ENCODE measurements at places on chromosomes 13 and 19.

DNA sequence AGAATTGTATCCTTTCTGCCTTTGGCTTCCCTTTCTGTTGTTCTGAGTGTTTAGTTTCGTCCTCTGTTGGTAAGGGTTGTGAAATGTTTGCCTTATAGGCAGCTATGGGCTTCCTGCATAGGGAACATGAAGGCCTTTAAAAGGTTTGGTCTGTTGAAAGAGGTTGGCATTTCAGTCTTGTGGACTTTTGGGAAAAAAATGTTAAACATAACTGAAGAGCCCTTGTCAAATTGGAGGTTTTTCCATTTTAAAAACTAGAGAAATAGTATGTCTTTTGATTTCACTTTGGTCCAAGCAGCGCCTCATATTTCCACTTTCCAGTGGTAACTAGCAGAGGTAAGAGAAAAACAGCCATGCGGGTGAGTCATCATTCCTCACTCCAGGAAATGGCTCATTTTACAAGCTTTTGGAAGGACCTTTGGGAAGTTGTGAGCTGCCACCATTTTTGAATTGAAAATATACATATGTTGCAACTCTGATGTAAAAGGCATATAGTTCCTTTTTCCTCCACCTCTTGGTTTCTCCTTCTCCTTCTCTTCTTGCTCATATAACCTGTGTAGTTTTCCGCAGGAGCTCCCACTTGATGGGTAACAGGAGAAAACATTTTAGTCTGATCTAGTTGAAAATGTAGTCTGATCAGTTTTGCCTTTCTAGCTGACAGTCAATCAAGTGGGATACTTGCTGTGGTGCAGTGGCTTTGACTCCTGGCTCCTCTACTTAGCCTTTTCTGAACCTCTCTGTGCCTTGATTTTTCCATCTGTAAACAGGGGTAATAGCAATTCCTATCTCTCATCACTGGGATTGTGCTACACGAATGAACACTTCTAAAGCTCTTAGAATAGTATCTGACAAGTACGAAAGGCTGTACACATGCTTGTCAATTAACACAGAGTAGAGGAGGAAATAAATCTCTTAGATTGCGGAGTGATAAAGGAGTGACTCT lies 23.0 kb downstream of the GPC6 start:
- no peaks in the 10 kb centered on the region for H3K4me1 ChIP-seq
- H3K4me3 ChIP-seq, result no peak overlapping the region
- no peak overlapping the region for H3K27ac ChIP-seq
- no peaks in the 10 kb centered on the region for H3K27me3 ChIP-seq
- H3K36me3 ChIP-seq, result no peaks in the 10 kb centered on the region

DNA sequence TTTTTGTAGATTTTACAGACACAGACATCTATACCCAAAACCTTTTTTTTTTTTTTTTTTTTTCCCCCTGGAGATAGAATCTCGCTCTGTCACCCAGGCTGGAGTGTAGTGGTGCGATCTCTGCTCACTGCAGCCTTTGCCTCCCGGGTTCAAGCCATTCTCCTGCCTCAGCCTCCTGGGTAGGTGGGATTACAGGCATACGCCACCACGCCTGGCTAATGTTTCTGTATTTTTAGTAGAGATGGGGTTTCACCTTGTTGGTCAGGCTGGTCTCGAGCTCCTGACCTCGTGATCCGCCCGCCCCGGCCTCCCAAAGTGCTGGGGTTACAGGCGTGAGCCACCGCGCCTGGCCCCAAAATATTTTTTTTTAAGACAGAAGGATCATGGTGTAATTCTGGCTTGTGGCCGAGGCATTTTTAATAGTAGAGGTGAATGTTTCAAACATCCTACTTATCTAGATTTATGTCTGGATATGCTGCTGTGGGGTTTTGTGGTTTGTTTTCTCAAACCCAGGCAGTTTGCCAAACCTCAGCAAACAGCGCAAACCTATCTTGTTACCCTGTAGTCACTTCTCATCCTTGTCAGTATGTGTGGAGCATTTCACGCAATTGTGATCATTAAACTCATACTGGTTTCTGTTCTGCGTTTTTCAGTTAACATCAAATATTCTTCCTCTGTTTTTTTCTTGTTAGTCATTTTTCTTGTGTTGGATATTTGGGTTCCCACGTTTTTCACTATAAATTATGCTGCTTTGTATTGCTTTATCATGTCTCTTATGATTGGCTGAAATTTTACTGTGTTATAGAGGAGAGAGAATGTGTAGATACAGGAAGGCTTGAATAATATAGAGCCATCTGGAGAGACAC lies 36.2 kb upstream of the GARRE1 start:
- H3K27ac ChIP-seq, result peak overlapping the region; percentile 53
- H3K27me3 ChIP-seq, result no peaks in the 10 kb centered on the region
- peaks cover 30% of the 10 kb centered on the region for H3K4me1 ChIP-seq
- H3K4me3 ChIP-seq, result peak overlapping the region; percentile 61

DNA sequence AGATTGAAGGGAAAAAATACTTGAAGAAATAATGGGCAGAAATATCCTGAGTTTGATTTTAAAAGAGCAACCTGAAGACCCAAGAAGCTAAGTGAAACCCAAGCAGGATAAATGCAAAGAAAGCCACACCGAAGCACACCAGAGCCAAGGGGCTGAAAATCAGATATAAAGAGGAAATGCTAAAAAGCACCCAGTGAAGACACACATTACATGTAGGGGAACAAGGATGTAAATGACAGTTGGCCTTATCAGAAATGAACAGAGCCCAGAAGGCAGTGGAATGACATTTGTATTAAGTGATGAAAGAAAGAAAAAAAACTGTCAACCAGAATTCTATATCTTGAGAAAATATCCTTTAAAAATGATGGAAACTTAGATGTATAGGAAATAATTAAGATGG lies 139.1 kb downstream of the SLC7A1 start:
- no peak for DNase-seq
- H3K4me3 ChIP-seq, result no peak overlapping the region
- peaks cover 9% of the 10 kb centered on the region for H3K27me3 ChIP-seq
- no peak overlapping the region for H3K27ac ChIP-seq
- no peaks in the 10 kb centered on the region for H3K36me3 ChIP-seq
- H3K4me1 ChIP-seq, result no peaks in the 10 kb centered on the region

- H3K4me3 ChIP-seq, result no peak overlapping the region
- no peak overlapping the region for H3K27ac ChIP-seq
- H3K4me1 ChIP-seq, result no peaks in the 10 kb centered on the region
- no peak for DNase-seq
- no peaks in the 10 kb centered on the region for H3K36me3 ChIP-seq
These were observed 103.2 kb downstream of the SOX1 start for GRCh38 chr13:112169941-112170822.

DNA sequence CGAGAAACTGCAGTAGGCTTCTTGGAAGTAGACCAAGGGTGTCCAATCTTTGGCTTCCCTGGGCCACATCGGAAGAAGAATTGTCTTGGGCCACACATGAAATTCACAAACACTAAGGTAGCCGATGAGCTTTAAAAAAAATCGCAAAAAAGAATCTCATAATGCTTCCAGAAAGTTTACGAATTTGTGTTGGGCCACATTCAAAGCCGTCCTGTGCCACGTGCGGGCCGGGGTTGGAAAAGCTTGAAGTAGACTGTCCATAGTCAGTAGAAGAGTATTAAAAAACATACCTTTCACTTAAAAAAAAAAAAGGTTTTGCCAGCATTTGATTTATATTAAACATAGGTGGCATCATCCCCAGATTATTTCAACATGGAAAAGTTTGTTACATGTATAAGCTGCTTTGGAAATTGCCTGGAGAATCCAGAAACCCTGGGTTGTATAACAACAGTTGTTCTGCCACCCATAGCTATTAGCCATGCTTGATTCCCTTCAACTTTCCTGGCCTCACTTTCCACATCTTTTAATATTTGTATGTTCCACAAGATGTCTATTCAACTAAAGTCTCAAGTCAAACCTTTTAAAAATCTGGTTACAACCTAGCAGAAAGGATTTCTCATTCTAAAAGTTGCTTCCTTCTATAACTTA lies 1.0 kb downstream of the IFT88 start:
- H3K27me3 ChIP-seq, result no peaks in the 10 kb centered on the region
- H3K27ac ChIP-seq, result peak overlapping the region; percentile 88
- no peak for DNase-seq
- H3K4me1 ChIP-seq, result peaks cover 27% of the 10 kb centered on the region

- peak overlapping the region; percentile 99 for H3K27ac ChIP-seq
- H3K4me1 ChIP-seq, result peaks cover 34% of the 10 kb centered on the region
- peaks cover 1% of the 10 kb centered on the region for H3K27me3 ChIP-seq
- DNase-seq, result no peak
- H3K4me3 ChIP-seq, result peak overlapping the region; percentile 83
- peaks cover 17% of the 10 kb centered on the region for H3K36me3 ChIP-seq
These were observed 1.7 kb downstream of the IL4I1 start for GRCh38 chr19:49894879-49895565.

- peaks cover 58% of the 10 kb centered on the region for H3K36me3 ChIP-seq
- no peak overlapping the region for H3K4me3 ChIP-seq
These were observed 506 bp downstream of the KCNRG start for GRCh38 chr13:50015750-50016149.

DNA sequence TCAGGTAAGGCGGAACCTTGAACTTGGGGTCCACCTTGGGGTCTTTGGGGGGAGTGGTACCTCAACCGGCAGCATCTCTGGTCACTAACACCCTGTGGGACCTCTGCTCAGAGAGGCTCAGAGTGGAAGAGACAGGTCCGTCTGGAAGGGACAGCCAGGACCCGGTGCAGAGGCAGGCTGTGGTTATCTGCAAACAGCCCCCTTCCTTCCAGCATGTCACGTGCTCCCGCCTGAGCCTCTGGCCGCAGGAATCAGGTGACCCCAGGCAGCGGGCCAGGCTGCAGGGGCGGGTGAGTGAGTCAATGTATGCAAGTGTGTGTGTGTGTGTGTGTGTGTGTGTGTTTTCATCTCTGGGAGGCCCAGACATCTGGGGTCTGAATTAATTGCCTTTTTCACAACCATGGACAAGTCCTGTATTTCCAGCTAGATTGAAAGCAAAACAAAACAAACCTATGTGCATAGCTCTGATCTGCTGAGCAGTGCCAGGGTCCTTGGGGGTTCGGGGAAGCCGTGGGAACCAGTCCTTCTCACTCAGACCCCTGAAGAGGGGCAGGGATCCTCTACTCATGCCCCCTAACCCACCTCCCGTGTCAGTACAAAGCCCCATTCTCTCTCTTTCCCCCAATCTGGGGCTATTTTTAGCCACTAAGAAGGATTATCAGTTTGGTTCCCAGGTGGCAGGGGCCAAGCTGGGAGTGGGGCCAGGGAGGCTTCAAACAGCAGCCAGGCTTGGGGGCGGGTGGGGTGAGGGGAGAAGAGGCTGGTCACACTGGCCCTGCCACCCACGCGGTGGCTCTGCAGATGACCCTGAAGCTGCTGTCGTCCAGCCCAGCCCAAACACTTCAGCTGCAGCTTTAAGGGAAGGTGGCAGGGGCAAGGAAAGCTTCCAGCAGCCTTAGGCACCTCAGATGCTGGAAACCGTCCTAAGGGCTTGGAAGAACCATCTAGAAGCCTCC lies 31.4 kb downstream of the CERS4 start:
- peaks cover 29% of the 10 kb centered on the region for H3K36me3 ChIP-seq
- DNase-seq, result no peak
- H3K4me3 ChIP-seq, result no peak overlapping the region

- no peaks in the 10 kb centered on the region for H3K4me1 ChIP-seq
- H3K36me3 ChIP-seq, result no peaks in the 10 kb centered on the region
- no peak overlapping the region for H3K4me3 ChIP-seq
- H3K27me3 ChIP-seq, result no peaks in the 10 kb centered on the region
These were observed 82.6 kb downstream of the PCDH9 start for GRCh38 chr13:67147342-67148133.

GRCh38 chr19:39765091-39766076 lies 13.3 kb upstream of the LEUTX start:
- H3K27me3 ChIP-seq, result peaks cover 11% of the 10 kb centered on the region
- no peak overlapping the region for H3K27ac ChIP-seq
- H3K36me3 ChIP-seq, result no peaks in the 10 kb centered on the region
- no peaks in the 10 kb centered on the region for H3K4me1 ChIP-seq

- no peak overlapping the region for H3K27ac ChIP-seq
- no peaks in the 10 kb centered on the region for H3K36me3 ChIP-seq
- no peak overlapping the region for H3K4me3 ChIP-seq
- no peak for DNase-seq
- peaks cover 14% of the 10 kb centered on the region for H3K27me3 ChIP-seq
These were observed 30.5 kb upstream of the MBNL2 start for GRCh38 chr13:97191615-97192014.

GRCh38 chr13:41025518-41025917 lies 6.4 kb upstream of the ELF1 start:
- H3K4me1 ChIP-seq, result peaks cover 38% of the 10 kb centered on the region
- no peak overlapping the region for H3K4me3 ChIP-seq
- peaks cover 13% of the 10 kb centered on the region for H3K36me3 ChIP-seq
- no peaks in the 10 kb centered on the region for H3K27me3 ChIP-seq
- no peak overlapping the region for H3K27ac ChIP-seq
- no peak for DNase-seq

- peaks cover 2% of the 10 kb centered on the region for H3K27me3 ChIP-seq
- H3K4me3 ChIP-seq, result peak overlapping the region; percentile 89
These were observed 2.7 kb upstream of the HNRNPL start for GRCh38 chr19:38852231-38853044.

GRCh38 chr19:10800488-10800887 lies 35.5 kb downstream of the TMED1 start:
- H3K4me3 ChIP-seq, result no peak overlapping the region
- H3K36me3 ChIP-seq, result peaks cover 51% of the 10 kb centered on the region
- H3K27ac ChIP-seq, result peak overlapping the region; percentile 86
- no peaks in the 10 kb centered on the region for H3K27me3 ChIP-seq
- peaks cover 37% of the 10 kb centered on the region for H3K4me1 ChIP-seq

DNA sequence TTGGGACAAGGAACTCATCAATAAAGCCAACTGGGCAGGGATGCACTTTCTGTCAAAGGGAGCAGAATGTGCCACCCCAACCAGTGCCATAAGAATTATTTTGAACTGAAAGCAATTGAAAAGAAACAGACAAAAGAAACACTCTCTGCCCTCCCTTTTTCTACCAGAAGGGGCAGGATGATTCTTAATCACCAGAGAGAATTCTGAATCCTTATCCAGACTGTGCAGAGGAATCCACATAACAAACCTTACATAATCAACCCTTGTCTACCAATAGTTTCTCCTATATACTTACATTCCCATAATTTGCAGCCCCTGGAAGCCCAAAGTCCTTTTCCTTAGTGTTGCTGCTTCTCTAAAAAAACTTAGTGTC lies 520.7 kb upstream of the NBEA start:
- H3K27me3 ChIP-seq, result no peaks in the 10 kb centered on the region
- no peaks in the 10 kb centered on the region for H3K4me1 ChIP-seq
- no peak overlapping the region for H3K4me3 ChIP-seq
- no peak overlapping the region for H3K27ac ChIP-seq
- no peaks in the 10 kb centered on the region for H3K36me3 ChIP-seq
- DNase-seq, result no peak

- H3K4me1 ChIP-seq, result peaks cover 81% of the 10 kb centered on the region
- peaks cover 52% of the 10 kb centered on the region for H3K36me3 ChIP-seq
- H3K27ac ChIP-seq, result no peak overlapping the region
- H3K4me3 ChIP-seq, result peak overlapping the region; percentile 95
These were observed 3.6 kb downstream of the RGCC start for GRCh38 chr13:41460930-41461329.

GRCh38 chr19:49113762-49114629 lies at the start of gene LIN7B:
LIN7B (plus strand) TSS chr19:49114370; CDS start chr19:49114405, 35 bp downstream.
- peak; percentile 74 for DNase-seq
- H3K27ac ChIP-seq, result peak within 1 kb of the TSS; percentile 53
- peak within 1 kb of the TSS; percentile 85 for H3K4me3 ChIP-seq
- H3K27me3 ChIP-seq, result peaks cover 2% of the 10 kb centered on the region
- H3K36me3 ChIP-seq, result peaks cover 4% of the 10 kb centered on the region

- peaks cover 73% of the 10 kb centered on the region for H3K4me1 ChIP-seq
- peak within 1 kb of the TSS; percentile 78 for H3K27ac ChIP-seq
- peak within 1 kb of the TSS; percentile 95 for H3K4me3 ChIP-seq
- DNase-seq, result peak; percentile 65
- no peaks in the 10 kb centered on the region for H3K27me3 ChIP-seq
- peaks cover 45% of the 10 kb centered on the region for H3K36me3 ChIP-seq
These were observed at the start of gene RASAL3 for GRCh38 chr19:15464394-15465385. RASAL3 (minus strand) TSS chr19:15464544; CDS start chr19:15464358, 186 bp downstream.
